ENCODE measurements at places on chromosomes 5 and 9. TPM values are rescaled to one million over a fixed set of nuclear protein-coding genes. Genes with fewer than 3 reads are reported as not detected.

The LCN15 gene
- 0.22 TPM for total RNA-seq

The PCDHGB3 gene
- 3.8 TPM for total RNA-seq

The RNF183 gene
- total RNA-seq = not detected

The PCDHA9 gene
- under 0.01 TPM for total RNA-seq

DNA sequence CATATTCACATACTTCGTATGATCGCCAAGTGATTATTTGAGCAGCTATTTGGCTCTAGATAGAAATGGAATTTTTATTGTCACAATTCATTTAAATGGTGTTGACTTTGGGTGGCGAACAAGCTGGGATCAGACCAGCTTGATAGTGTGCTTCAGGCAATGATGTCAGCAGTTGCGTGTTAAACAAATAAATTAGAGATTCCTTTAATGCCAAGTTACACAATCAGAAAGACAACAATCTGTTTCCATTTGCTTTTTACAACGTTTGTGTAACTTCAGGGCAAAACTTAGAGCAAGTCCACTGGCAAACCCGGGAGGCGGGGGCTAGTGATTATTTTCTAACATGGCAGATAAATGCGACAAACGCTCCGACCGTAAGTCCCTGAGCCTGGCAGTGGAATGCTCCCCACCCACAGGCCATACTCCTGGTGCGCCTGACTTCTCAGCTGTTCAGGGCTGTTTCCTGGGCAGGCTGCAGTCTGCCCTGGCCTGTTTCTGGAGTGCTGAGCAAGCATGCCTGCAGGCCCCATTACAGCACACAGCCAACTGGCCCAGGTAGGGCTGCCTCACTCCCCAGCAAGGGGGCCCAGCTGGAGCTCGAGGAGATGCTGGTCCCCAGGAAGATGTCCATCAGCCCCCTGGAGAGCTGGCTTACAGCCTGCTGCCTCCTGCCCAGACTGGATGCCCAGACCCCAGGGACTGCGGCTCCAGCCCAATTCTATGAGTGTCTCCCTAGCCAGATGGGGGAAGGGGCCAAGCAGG is 88.7 kb downstream of the BASP1 start:
- peak; percentile 2 for DNase-seq

DNA sequence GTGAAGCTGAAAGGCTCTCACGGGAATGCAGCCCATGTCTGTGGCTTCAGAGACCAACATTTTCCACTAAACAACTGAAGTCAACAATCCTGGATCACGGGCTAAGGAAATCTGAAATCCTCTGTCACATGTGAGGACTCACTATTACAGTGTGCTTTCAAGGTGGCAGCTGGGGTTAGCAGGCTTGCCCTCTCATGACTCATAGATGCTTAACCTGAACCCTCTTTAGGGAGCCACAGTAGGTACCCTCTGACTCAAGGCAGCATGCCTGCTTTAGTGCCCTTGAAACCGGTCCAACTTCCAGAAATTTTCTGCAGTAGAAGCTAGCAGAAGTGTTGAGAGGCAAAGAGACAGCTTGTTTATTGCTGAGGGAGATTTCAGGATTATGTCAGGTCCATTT is 232.5 kb downstream of the GABRB2 start:
- no peak for DNase-seq

GRCh38 chr5:51377151-51378060 is 5.8 kb upstream of the ISL1 start:
- no peak for DNase-seq

Measured in lung microvascular endothelial cell (primary cell).